Activated CD4-positive, alpha-beta T cell treated with anti-CD3 and anti-CD28 coated beads, Interleukin-2, Interleukin-6, amounts not matched to agents 100 ng/mL and 50 ng/mL, durations not matched to agents 16 hours and 8 hours (primary cell): ENCODE measurements at places on chromosomes 6 and 20.
A peak's percentile ranks its signal among the peaks of the same experiment; 100 is the strongest.

DNA sequence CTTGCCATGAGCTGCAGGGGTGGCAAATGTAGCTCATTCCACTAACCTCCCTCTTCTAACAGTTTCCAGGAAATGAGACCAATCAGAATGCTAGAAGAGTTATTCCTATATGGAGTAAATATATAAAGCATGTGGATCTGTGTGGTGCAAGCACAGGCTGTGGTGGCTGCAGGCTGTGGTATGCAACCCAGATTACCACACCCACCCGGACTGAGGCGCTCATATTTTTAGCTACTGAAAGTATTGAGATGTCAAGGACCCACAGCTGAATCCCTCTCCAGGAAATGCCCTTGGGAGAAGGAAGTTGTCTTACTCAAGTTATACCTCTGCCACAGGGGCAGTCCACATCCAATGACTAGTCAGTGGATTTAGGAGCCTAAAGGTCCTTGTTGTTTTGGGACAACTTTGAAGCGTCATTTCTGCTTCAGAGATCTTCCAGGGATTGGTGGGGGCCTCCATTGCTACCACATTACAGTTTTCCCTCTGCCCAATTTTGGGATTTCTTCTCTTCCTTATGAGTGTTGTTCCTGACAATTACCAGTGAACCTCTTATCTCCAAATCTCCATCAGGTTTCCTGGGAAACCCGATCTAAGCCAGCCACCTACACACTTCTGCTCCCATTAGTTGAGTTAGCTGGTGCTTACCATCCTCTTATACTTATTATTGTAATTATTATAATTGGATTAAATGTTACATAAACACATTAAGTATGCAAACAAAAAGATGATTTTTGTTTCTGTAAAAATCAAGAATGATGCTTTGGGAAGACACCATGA, 12.1 kb upstream of the REPS1 start:
- DNase-seq, result no peak

DNA sequence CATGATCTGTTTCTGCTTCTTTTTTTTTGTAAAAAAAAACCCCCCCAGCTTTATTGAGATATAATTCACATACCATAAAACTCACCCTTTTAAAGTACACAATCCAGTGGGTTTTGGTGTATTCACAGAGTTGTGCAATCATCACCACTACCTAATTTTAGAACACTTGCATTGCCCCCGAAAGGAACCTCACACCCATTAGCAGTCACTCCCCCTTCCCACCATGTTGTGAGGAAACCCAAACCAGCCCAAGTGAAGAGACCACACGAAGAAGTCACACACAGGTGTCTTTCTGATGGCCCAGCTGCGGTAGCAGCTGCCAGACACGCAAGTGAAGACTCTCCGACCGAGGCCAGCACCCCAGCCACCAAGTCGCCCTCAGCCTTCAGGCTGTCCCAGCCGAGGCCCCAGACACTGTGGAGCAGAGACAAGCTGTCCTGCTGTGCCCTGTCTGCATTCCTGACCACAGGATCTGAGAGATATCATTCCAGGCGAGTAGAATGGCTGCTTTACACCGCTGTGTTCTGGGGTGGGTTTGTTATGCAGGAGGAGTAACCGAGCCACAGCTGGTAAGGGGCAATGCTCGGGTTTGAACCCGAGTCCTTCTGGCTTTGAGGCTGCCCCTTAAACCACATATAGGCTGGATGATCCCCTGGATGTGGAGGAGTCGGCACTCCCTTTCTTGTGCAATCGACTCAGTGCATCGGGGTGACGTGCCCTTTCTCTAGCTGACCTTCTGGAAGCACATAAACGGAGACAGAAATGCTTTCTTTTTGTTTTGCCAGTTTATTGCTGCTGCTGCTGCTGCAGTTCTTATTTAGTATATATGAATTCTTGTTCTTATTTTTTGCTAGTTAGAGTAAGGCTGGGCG, 59.1 kb upstream of the PTPN1 start:
- DNase-seq, result peak; percentile 40

DNA sequence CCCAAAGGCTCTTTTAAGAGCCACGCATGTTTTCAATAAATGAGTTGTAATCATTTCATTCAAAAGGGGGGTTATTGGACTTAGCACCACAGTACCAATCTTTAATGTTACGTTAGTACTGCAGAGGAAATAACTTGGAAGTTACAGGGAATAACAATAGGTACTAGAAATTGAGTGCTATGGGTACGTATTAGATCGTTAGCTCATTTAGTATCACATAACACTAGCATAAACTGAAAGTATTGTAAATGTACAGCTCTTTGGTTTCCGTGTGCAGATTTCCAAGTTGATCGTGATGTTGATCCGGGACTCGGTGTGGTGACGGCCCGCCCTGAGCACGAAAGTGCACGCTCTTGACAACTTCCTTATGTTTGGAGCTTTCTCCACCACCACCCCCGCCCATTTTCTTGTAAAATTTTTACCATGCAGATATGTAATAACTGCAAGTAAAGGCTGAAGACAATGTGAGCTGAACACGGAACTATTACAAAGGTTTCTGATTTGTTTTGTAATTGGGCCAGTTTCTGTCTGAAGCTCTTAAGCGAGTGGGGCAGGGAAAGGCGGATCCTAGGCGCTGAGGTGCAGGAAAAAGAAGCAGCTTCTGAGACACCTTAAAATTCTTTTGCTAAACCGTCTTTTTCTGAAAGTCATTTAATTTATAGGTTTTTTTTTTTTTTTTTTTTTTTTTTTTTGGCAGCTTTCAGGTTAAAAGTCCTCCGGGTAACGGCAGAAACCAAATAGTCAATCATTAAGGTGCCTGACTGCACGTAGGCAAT, 71.5 kb downstream of the HFE start:
- DNase-seq, result peak; percentile 77

- DNase-seq, result no peak
These were observed 29.4 kb upstream of the SRF start for GRCh38 chr6:43141644-43142043.

DNA sequence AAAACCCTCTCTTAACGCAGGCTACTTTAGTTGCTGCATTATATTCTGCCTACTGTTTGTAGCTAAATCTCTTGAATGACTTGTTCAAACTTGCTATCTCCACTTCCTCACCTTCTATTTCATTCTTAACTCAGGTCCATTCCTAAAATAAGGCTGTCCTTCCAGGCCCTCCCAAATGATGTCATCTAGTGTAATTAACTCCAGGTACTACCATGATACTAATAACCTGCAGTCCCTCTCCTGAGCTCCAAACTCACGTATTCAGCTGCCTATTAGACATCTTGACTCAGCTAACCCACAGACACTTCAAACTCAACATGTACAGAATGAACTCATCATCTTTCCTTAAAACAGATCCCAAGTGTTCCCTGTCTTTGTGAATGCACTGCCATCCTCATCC, 10.5 kb upstream of the TOP1 start:
- DNase-seq, result no peak

- DNase-seq, result no peak
These were observed 58.1 kb downstream of the AKAP12 start for GRCh38 chr6:151297886-151298285.

- no peak for DNase-seq
These were observed 48.0 kb upstream of the GTSF1L start for GRCh38 chr20:43774754-43775153.

- DNase-seq, result peak; percentile 59
These were observed 7.9 kb downstream of the COL9A3 start for GRCh38 chr20:62824476-62825332.

- no peak for DNase-seq
These were observed 16.3 kb upstream of the VEGFA start for GRCh38 chr6:43753570-43754183.

DNA sequence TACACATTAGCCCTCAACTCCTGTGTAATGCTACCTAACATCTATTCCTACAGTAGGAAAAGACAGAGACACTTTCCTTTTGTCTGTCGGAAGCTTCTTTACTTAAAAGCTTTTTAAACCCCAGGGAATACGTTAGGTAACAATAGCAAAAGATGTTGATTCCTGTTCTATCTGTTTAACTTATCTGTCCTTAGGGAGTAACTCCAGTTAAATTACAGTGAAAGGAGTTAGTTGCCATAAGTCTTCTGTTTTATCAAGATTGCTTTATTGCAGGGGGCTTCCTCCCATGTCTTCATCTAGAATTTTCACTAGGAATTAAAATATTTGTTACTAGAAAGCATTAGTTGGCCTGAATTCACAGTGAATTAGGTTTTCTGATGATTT, 26.2 kb downstream of the TOP1 start:
- DNase-seq, result no peak

- DNase-seq, result no peak
These were observed 578.3 kb downstream of the HACE1 start for GRCh38 chr6:104281370-104281769.

- DNase-seq, result no peak
These were observed 2.9 kb downstream of the SLC2A4RG start for GRCh38 chr20:63742381-63743024.

DNA sequence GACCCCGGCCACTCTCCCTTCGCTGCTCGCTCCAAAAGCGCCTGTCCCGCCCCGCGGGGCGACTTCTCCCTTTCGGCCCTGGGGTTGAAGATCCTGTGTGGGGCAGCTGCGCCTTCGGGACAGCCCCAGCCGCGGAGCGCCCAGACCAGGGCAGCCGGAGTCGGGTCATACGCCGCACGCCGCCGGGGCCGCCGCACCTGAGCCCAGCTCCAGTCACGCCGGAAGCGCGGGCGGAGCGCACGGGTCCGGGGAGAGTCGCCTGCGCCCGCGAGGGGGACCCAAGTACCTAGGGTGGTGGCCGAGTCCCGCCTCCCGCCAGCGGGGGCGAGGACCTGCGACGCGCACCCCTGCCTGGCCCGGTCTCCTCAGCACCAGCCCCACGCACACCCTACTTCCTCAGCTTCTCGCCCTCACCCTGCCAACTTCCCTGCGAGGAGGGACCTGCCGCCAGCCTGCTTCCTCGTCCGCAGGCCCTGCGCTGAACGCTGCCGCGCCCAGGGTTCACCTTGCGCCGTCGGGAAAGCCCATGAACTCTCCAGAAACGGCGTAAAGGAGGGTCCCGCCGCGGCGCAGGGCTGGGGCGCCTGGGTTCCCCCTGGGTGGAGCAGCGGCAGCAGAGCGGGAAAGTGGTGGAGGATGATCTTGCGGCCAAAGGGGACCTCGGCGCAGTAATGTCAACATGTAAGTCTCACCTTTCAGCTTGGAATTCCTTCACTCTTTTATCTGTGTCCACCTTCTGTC, at the start of gene ADGRG6:
ADGRG6 (plus strand) TSS at position 357 of the 741 bp plus-strand sequence; CDS start at position 680, 323 bp downstream.
- peak; percentile 51 for DNase-seq

- DNase-seq, result peak; percentile 13
These were observed 19.8 kb upstream of the CDC5L start for GRCh38 chr6:44367681-44368080.

DNA sequence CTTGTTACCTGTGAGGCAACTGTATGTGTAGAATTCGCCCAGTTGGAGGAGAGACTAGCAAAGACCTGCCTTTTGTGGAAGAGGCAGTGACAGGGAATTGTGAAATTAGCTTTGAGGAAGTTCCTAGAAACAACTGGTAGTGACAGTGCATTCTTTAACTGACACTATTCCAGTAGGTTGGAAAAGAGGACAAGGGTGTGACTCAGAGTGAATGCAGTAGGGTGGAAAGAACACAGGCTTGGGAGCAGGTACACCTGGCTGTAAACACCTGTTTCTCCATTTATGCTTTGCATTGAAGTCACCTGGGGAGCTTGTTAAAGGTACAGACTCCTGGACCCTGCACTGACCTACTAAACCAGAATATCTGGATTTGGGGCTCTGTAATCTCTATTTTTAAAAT, 295.7 kb downstream of the PHACTR1 start:
- DNase-seq, result no peak

GRCh38 chr6:30798494-30798893, 54.1 kb upstream of the IER3 start:
- no peak for DNase-seq

DNA sequence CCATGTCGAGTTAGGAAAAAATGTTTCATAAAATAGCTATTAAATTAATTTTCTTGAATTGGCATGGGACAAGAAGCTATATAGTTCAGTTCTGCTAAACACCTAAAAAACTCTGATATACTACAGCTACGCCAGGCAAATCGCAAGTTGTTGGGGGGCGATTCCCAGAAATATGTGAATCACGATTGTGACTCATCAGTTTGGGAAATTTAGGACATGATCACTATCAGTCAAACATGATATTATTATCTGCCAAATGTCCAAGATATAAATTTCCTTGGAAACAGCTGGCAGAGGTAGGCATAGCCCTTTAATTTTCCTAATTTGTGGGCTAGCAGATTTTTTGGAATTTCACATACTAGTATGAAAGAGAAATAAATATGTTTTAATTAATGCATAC, 123.6 kb downstream of the ATXN1 start:
- DNase-seq, result no peak

GRCh38 chr6:45428727-45429126, 51.0 kb upstream of the SUPT3H start:
- DNase-seq, result no peak

- DNase-seq, result no peak
These were observed 171.4 kb downstream of the ZFAND3 start for GRCh38 chr6:37990762-37991525.

GRCh38 chr6:114051031-114051430, 80.1 kb upstream of the HDAC2 start:
- DNase-seq, result no peak

DNA sequence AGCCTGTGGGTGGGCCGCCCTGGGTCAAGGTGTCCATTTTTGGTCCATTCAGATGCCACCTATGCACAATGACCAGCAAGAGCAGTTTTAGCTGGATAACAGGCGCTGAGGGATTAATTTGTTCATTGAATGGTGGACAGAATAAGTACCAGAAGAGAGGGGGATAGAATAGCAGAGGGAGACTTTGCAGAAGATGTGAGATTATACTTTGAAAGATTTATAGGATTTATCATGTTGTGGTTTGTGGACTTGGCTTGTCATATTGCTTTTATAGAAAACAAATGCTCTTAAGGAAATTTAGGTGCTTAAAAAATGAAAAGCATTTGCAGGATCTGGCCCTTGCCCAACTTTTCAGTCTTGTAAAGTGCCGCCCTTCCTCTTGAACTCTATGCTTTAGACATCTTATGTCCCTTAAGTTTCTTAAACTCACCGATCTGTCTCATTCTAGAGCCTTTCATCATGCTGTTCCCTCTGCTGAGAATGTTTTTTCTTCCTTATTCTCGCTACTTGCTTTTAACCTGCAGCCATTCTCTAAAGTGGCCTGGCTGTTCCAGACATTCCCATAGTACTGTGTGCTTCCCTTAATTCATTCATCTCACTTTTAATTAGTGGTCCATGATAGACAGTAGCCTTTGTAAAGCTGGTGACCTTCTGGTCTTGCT, 42.5 kb downstream of the CD109 start:
- no peak for DNase-seq
